Tibial nerve (tissue), 4 donors: ENCODE measurements at places on chromosomes 1 and 21. TPM values are rescaled to one million over a fixed set of nuclear protein-coding genes. Genes with fewer than 3 reads are reported as not detected.

GRCh38 chr1:204363335-204364114 lies 3.8 kb upstream of the PLEKHA6 start:
- peak overlapping the region; percentile 18 for H3K4me3 ChIP-seq
- H3K27me3 ChIP-seq, result no peaks in the 10 kb centered on the region
- H3K36me3 ChIP-seq, result no peaks in the 10 kb centered on the region
- H3K27ac ChIP-seq, result peak overlapping the region; percentile 30
- H3K4me1 ChIP-seq, result no peaks in the 10 kb centered on the region

MPL gene
- total RNA-seq, result not detected

CAPN9 gene
- total RNA-seq, result 13.1 TPM

PLA2G2F gene
- total RNA-seq, result not detected
